ENCODE measurements at places on chromosomes 7 and 10. TPM values are rescaled to one million over a fixed set of nuclear protein-coding genes. Genes with fewer than 3 reads are reported as not detected.
A peak's percentile ranks its signal among the peaks of the same experiment; 100 is the strongest.

GRCh38 chr7:29453021-29453420 lies 110.6 kb upstream of the PRR15 start:
- DNase-seq, result no peak
- H3K4me3 ChIP-seq, result no peak overlapping the region
- no peaks in the 10 kb centered on the region for H3K27me3 ChIP-seq
- H3K36me3 ChIP-seq, result no peaks in the 10 kb centered on the region
- H3K4me1 ChIP-seq, result no peaks in the 10 kb centered on the region
- H3K27ac ChIP-seq, result no peak overlapping the region

DNA sequence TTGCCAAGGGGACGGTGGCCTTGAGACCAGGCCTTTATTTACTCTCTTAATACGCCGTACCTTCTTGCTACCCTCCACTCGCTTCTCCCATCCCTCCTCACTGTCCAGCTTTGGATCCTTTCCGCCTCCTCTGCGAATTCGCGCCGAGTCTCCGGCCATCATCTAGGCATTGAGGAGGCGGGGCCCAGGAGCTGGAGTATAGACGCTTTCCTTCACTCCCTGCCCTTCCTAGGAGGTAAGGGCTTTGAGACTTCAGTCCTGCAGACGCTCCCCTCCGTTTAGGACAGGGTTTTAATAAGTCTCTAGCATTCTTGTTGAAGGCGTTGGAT lies 538 bp downstream of the TFAM start:
- DNase-seq, result peak; percentile 19
- H3K4me3 ChIP-seq, result peak overlapping the region; percentile 92
- H3K27me3 ChIP-seq, result no peaks in the 10 kb centered on the region
- peak overlapping the region; percentile 96 for H3K27ac ChIP-seq

Gene CTTNBP2
- not detected for total RNA-seq

- no peaks in the 10 kb centered on the region for H3K36me3 ChIP-seq
- H3K4me1 ChIP-seq, result no peaks in the 10 kb centered on the region
- no peaks in the 10 kb centered on the region for H3K27me3 ChIP-seq
- no peak overlapping the region for H3K4me3 ChIP-seq
These were observed 133.9 kb upstream of the FEZF1 start for GRCh38 chr7:122438492-122438891.

DNA sequence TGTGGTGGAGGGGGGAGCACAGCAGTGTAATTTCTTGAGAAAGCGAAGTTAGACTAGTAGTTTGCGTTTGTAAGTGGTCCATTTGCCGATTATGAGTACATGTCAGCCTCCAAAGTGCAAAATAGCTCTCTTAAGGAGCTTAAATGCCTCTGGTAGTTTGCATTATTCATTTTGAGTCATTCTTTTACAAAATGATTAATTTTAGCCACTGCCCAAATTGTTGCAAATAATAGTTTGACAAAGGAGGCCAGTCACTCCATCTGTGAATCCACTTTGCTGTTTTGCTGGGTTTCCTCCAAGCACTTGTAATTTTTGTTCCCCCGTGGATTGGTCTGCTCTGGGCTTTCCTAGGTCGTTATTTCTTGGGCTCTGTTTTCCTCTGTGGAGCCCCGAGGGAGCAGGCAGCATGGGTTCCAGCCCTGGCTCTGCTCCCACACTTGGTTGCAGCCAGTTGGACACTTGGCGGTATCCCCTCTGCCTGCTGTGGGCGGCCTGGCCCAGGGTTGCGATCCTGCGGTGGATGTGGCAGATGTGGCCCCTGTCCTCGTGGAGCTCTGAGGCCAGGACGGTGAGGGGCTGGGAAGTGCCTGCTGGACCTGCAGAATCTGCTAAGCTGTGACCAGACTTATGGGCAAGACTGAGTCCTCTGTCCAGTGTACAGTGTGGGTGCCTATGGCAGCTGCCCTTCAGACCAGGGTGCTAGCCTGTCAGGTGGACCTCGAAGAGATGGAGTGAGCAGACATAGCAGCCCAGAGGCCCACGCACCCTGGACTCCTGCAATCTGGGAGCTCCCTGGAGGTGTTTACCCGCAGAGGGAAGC lies 129.1 kb upstream of the BTBD16 start:
- DNase-seq, result no peak
- H3K27ac ChIP-seq, result no peak overlapping the region
- H3K27me3 ChIP-seq, result no peaks in the 10 kb centered on the region

- H3K4me3 ChIP-seq, result no peak overlapping the region
- peaks cover 29% of the 10 kb centered on the region for H3K27me3 ChIP-seq
- no peak overlapping the region for H3K27ac ChIP-seq
- peaks cover 3% of the 10 kb centered on the region for H3K4me1 ChIP-seq
These were observed 213.6 kb upstream of the INHBA start for GRCh38 chr7:41916450-41916927.

All from activated CD8-positive, alpha-beta T cell treated with anti-CD3 and anti-CD28 coated beads for 36 hours (primary cell).